Cortex of kidney (tissue), 1 donor: ENCODE measurements at places on chromosomes 11 and 22.

- no peak for DNase-seq
Measured at GRCh38 chr11:14148653-14149273, 186.2 kb downstream of the SPON1 start.

- DNase-seq, result no peak
Measured at GRCh38 chr22:40008726-40009291, 14.1 kb downstream of the FAM83F start.

GRCh38 chr11:13183826-13184196, 93.8 kb upstream of the BMAL1 start:
- DNase-seq, result no peak

DNA sequence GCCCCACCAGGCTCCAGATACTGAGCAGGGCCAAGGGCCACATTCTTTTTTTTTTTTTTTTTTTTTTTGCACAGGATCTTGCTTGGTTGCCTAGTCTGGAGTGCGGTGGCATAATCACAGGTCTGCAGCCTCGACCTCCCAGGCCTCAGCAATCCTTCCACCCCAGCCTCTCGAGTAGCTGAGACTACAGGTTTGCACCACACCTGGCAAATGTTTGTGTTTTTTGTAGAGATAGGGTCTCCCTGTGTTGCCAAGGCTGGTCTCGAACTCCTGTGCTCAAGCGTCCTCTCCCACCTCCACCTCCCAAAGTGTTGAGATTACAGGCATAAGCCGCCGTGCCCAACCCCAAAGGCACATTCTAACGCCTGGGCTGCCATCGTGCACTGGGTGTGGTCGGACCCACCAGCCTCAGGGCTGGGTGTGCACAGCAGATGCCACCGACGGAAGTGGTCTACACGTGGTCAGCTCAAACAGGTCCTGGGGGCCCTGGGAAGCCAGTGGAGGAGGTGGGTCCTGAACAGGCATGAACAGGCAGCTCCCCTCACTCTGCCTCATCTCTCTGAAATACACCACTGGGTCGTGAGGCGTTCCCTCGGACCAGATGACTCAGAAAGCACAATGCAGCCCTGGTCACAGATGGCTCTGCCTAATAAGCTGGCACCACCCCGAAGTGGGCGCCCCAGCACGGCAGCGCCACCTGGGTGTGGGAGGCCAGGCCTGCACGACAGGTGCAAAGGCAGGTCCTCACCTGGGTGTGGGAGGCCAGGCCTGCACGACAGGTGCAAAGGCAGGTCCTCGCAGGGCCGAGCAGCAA, 5.1 kb upstream of the B4GALNT4 start:
- DNase-seq, result no peak

DNA sequence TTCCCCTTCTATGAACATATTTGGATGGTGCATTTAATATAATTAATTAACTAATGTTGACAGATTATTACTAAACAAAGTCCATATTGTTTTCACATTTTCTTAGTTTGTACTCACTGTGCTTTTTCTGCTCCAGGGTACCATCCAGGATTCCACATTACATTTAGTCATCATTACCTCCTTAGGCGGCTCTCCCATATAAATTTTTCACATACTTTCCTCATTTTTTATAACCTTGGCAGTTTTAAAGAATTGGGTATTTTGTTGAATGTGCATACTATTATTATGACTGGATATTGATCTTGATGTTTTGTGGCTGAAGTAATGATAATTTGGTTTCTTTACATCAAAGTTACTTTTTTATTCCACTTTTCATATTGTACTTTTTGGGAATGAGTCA, 755.6 kb upstream of the ANO3 start:
- no peak for DNase-seq

GRCh38 chr22:46738647-46739093, 618 bp upstream of the CERK start:
- DNase-seq, result no peak

- no peak for DNase-seq
Measured at GRCh38 chr11:111762981-111763643, 3.1 kb downstream of the PPP2R1B start.
